ENCODE measurements at places on chromosomes 2 and 18. TPM values are rescaled to one million over a fixed set of nuclear protein-coding genes. Genes with fewer than 3 reads are reported as not detected.

Gene MATN3
- 0.87 TPM for total RNA-seq

Gene TMEM163
- total RNA-seq: 1.1 TPM

Gene ERICH2
- not detected for total RNA-seq

DNA sequence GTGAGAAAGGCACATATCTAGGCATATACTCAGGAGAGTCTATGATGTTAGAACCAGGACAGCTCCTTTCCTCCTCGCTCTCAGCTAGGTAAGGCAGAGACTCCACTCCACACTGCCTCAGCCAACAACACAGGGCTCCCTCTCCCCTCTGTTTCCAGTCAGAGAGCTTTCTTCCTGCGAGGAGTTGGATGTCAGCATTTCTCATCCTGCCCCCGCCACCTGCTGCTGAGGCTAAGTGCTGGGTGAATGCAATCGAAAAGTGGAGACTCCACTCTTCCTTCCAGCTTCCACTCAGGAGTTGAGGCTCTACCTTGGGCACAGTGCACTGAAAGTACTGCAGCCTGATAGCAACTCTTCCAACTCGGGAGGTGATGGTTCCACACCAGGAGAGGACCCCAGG lies 177.2 kb upstream of the RAB6C start:
- no peak for DNase-seq

Gene GPR35
- total RNA-seq: not detected

DNA sequence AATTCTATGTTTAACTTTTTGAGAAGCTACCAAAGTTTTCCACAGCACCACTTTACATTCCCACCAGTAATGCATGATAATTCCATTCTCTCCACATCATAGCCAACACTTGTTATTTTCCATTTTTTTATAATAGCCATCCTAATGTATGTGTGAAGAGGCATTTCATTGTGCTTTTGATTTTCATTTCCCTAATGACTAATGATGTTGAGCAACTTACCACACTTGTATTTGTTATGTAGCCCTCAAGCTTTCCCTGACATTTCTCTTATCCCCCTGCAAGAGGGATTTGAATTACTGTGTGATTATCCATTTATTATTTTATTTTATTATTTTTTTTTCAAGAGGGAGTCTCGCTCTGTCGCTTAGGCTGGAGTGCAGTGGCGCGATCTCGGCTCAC lies 23.6 kb upstream of the SOS1 start:
- no peak for DNase-seq

DNA sequence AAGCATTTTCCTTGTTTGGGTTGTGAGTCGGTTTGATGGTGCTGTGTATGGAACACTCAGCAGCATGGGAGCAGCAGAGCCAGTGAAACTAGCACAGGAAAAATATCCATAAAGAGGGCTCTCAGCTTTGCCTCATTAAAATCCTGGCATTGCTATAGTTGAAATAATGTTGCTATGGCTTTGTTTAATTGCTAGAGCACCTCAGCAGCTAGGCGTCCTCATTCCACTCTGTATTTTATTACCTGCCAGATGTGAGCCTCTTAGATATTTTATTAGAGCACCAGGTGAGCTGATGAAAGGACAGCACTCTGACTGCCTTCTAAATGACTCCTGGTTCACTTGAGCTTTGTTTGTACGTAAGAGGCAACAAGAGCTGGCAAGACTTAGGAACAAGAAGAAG lies 232.4 kb downstream of the MTX2 start:
- no peak for DNase-seq

DNA sequence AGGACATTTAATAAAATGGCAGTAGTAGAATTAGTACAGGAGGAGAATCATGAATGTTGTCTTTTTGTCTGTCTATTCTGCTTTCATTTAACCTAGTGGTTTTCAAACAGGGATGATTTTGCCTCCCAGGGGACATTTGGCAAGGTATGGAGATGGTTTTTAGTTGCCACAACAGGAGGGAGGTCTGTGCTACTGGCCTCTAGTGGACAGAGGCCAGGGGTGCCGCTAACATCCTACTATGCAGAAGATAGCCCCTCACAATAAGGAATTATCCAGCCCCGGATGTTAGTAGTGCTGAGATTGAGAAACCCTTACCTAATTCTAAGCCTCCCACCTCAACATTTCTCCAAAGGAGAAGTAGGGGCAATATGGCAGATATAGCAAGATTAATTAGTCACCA lies 18.3 kb downstream of the FASTKD2 start:
- DNase-seq: no peak

Gene WNT6
- total RNA-seq: not detected

DNA sequence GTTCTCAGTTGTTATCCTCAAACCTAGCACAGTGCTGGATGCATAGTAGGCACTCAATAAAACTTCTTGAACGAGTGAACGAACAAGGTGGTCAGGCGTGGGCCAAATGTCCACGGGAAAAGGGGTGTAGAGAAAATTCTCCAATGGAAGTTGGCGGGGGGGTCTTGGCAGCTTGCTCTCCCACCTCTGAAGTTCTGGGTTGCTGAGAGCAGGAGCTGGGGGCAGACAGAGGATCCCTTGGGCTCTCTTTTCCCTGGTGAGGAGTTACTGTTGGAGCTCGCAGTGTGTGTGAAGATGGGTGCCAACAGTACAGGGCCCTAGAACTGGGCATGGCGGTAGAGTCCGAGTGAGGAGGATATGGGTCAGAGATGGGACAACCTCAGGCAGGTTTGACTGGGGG lies 2.3 kb upstream of the CRYBA2 start:
- DNase-seq: no peak

GRCh38 chr2:200658278-200658864 lies 72.6 kb downstream of the AOX1 start:
- peak; percentile 23 for DNase-seq

GRCh38 chr18:21998486-21998885 lies 170.9 kb upstream of the GATA6 start:
- no peak for DNase-seq

DNA sequence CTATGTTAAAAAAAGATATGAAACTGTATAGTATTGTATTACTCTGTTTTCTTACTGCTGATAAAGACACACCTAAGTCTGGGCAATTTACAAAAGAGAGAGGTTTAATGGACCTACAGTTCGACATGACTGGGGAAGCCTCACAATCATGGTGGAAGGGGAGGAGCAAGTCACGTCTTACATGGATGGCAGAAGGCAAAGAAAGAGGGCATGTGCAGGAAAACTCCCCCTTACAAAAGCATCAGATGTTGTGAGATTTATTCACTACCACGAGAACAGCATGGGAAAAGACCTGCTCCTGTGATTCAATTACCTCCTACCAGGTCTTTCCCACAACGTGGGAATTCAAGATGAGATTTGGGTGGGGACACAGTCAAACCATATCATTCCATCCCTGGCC lies 57.0 kb downstream of the NCOA1 start:
- DNase-seq: no peak

- no peak for DNase-seq
Measured at GRCh38 chr18:5746844-5747243, 148.5 kb downstream of the TMEM200C start.

Gene FOXD4L1
- under 0.01 TPM for total RNA-seq
